ENCODE measurements at places on chromosomes 11 and 22.

DNA sequence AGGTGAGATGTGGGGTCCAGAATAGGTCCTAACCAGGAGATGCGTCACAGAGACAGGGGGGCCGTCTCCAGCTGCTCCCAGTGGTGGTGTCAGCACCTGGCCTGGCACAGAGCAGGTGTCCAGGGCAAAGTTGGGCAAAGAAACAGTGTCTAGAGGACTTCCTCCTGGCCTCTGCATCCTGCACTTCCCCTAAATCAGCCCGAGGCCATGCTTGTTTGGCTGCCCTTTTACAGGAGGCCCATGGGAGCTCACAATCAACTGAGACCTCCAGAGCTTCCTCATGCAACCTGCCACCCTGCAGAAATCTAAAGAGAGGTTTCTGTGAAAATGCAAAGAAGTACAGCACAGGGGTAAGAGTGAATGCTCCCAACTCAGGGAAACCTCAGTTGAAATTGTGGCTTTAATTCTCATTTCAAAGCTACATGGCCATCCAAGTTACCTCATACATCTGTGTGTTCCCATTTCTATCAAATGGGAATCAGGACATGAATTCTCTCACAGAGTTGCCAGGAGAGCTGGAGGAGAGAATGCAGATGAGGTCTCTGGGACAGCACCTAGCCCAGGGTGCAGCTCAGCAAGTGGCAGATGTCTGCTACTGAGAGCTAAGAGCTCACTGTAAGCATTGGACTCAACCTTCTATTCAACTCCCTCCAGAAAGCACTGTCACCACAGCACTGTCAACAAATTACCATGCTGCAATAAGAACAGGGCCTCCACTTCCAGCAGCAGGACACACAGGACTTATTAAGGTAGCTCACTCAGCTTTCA lies 32.6 kb downstream of the TCIRG1 start:
- no peak for DNase-seq

GRCh38 chr11:19079643-19080440 lies 19.3 kb upstream of the MRGPRX2 start:
- DNase-seq = peak; percentile 76

GRCh38 chr11:94132152-94132558 lies 3.5 kb downstream of the PANX1 start:
- peak; percentile 81 for DNase-seq

DNA sequence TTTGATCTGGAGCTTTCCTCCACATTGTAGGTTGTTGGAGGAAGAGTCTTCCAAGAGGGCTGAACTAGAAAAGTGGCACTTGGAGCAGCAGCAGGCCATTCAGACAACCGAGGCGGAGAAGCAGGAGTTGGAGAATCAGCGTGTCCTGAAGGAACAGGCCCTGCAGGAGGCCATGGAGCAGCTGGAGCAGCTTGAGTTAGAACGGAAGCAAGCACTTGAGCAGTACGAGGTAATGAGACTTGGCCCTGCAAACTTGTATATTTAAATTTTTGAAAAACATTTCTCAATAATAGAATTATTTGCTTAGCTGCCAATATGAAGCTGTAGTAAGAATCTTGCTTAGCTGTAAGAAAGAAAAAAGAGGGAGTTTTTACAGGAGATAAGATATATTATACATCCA lies 84.0 kb downstream of the SWAP70 start:
- no peak for DNase-seq

DNA sequence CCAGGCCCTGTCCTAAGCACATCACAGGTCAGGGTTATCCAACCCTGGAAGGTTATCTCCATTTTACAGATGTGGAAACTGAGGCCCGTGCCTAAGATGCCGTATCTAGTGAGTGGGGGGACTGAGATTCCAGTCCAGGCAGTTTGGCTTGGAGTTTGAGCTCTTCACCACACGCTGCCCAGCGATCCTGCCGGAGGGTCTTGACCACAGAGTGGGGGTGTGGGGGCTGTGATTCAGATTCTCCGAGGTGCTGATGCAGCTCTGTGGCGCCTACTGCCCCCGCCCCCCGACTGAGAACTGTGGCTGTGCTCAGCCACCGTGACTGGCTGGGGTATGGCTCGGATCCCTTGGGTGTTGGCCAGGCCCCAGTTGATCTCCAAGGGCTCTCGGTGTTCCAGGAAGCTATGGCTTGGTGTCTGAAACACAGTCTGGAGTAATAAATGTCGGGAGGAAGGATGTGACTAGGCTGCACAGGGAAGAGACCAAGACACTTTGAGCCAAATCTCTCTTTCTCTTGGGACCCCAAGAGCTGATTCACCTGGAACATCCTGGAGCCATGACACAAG lies 60.6 kb upstream of the RASD2 start:
- DNase-seq = peak; percentile 63

All from MG63 (cell line).